Astrocyte of the hippocampus (primary cell): ENCODE measurements at places on chromosomes 12 and 14.

GRCh38 chr14:104580961-104581360, 1.4 kb downstream of the C14orf180 start:
- peak; percentile 69 for DNase-seq

- DNase-seq, result no peak
Measured at GRCh38 chr12:131592972-131593371, 117.9 kb upstream of the SFSWAP start.

GRCh38 chr12:67818459-67818903, 169.9 kb downstream of the DYRK2 start:
- no peak for DNase-seq

DNA sequence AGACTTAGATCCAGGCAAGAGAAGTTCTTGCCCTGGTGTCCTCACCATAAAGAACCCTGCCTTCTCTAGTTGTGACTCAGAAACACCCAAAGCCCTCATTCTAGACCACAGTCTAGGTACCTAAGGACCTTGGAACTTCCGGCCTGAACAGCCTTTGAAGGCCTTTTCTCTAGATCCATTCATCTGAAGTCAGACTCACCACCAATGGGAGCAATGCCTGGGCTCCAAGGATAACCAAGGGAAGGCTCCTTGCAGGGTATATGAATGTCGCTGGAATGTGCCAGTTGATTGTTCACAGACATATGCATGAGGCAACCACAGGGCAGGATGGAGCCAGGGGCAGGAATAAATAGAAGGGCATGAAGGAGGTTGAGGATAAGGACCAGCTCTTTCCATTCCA, 86.3 kb downstream of the PLCZ1 start:
- no peak for DNase-seq
